ENCODE measurements at places on chromosomes 11 and 22.

DNA sequence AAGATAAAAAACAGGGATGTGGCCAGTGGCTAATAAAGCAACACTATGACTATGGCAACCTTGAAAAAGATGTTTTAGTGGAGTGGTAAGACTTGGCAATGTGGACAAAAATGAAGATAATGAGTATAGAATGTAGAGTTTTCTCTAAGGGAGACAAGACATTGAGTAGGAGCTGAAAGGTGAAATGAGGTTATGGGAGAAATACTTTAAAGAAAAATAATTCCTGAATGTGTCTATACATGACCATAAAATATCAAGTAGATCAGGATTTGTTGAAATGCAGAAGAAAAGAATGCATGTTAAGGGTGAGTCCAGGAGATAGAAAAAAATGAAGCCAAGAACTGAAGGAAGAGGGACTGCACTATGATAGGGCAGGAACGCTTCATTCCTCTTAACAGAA, 101.6 kb upstream of the CARD18 start:
- no peak for DNase-seq

DNA sequence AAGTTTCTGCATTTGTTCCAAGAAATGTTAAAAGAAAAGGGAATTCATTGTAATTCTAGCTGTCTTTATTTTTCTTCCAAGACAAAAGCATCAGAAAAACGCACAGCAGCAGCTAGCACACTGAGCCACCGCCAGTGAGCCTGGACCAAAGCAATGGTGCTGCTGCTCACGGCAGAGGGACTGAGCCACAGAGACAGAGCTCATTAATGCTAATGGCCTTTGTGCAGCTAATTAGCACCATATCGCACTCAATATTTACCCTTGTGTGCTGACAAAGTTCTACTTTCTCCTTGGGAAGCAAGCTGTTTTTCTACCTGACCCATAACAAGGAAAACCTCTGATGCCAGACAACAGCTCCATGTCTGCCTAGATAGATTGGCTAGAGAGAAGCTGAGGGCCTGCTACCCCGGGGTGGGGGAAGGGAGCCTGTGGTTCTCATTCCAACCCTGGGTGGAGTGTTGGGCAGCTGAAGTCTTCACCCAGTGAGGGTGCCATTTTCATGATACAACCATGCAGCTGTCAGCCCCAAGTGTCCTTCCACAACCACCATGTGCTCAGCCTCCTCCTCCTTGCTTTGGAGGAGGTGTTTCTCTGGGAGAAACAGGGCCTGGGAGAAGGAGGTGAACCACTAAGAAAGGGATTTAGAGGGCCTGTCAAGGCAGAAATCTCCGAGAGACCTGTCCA, 131.1 kb upstream of the NCAM1 start:
- no peak for DNase-seq

- DNase-seq = no peak
These were observed 1.5 kb downstream of the RAB30 start for GRCh38 chr11:83070044-83070701.

DNA sequence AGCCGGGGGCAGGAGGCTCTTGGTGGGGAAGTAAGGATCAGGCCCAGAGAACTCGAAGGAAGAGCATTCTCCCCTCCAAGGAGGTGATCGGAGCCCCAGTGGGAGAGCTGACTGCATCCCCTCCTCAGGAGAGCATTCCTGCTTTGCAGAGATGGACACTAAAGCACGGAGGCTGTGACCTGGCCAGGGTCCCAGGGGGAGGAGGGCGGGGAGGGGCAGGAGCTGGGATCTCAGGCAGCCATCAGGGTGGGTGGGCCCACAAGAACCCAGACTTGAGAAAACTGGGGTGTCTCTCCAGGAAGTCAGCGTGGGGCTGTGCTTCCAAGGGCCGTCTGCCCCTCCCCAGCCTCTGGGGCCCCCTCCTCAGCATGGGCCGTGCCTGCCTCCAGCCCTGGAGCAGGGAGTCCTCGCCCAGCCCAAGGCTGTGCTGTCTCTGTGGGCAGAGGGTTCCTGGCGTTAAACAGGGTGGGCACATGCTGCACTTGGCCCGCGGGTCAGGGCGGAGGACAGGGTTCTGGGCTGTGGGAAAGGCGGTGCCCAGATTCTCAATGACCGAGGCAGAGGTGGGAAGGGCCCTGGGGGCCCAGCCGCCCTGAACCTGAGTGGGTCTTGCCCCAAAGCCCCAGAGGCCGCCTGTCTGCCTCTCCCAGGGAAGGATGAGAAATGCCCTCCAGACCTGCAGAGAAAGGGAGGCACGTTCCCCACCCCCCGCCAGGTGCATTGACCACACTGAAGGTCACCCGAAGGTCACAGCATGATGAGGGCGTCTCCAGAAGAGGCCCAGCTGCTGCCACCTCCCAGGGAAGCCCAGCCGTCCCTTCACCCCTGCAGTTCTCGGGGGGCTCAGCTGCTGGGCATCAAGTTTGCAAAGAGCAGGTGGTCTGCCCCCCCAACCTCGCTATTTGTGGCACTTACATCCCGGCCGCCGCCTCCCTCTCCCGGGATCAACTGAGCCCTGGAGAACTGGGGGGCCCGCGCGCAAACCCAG, 643 bp downstream of the CEND1 start:
- no peak for DNase-seq

DNA sequence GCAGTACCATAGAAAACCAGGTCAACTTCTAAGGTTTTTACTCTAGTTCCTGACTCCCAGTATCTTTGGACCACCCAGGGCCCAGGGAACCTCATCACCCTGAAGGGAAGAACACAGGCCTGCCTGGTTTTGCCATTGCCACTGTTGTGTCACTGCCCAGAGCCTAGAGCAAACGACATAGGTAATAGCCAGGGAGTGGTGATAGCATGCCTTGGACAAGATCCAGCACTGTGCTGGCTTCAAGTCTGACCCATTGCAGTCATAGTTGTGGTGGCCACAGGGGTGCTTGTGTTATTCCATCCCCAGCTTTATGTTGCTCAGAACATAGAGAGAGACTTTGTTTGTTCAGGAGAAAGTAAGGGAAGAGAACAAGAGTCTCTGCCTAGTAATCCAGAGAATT, 2310.2 kb downstream of the LRRC4C start:
- DNase-seq = no peak

DNA sequence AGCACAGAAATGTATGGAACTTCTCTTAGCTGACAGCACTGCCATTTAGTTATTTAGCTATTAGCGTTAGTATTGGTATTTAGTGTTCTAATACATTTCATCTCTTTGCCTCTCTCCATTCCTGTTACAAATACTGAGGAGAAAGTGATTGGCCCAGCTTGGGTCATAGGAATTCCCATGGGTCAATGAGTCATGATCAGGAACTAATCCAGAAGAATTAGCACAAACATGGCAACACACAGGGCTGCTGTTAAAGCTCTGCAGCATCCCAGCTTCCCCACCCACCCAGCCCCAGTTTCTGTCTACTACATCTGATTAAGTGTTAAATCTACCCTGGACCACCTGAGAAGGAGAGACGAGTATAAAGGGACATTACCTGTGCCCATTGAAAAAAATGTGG, 36.1 kb downstream of the PDGFD start:
- DNase-seq = no peak

DNA sequence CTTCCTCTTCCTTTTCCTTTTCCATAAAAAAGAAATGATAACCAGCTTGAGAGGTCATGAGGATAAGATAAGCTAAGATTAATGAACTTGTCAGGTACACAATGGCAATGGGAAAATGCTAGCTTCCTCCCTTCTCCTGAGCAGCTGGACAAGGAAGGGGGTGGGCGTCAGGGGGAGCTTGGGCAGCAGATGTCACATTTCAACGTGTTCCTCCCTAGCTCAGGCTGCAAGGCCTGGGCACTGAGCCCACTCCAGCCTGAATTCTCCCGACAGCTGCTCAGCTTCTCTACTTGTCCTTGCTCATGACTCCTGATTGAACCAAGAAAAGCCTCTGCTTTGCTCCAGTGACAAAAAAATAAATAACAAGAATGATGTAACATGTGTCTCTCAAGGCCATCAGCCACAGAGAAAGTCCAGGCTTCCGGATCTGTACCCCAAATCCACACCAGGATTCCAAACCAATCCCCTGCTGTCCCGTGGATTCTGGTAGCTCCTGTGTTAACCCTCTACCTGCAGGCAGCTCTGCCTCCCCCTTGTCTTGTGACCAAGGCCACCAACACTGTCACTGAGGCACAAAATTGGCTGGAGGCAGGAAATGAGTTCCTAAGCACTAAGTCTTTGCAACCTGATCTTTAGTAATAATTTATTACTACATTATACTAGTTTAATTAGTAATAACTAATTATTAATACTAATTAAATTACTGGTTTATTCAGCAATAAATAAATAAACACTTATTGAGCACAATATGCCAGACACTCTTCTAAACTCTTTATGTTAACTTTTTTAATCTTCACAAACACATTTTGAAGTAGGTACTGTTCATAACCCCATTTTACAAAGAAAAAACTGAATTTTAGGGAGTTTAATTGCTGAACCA, 146.5 kb downstream of the CCDC34 start:
- DNase-seq = no peak

- DNase-seq = no peak
These were observed 16.0 kb upstream of the TP53I11 start for GRCh38 chr11:44966694-44967093.
